ENCODE measurements at places on chromosomes 3 and 15. TPM values are rescaled to one million over a fixed set of nuclear protein-coding genes. Genes with fewer than 3 reads are reported as not detected.

DNA sequence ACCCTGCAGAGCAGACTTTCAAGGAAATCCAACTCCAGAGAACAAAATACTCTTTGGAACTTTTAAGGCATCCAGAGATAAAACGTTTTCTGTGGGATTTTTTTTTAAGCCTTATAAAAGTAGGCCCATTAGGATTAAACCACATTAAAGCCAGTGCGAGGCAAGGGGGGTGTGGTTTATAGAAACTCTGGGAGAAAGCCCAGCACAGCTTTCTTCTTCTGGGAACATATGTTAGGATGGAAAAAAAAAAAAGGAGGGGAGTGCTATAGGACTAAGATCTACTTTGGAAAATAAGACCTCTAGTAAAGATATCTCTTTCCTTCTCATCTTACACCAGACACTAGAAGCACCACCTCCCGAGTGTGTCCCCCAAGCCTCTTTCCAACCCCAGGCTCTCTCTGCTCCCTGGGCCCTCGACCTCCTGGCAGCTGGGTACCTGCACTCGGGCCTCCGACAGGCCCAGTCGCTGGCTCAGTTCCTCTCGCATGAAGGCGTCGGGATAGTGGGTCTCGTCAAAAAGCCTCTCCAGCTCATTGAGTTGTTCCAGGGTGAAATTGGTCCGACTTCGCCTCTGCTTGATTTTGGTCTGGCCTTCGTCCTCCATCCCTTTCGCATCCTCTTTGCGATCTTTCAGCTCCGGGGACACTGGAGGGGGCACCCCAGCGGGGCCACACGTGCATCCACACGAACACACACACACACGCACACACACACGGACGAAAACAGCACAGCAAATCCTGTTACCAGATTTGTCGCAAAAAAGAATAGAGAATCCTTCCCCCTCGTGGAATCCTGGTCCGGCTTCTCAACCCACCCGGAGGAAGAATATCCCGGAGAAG is 3.8 kb downstream of the SHOX2 start:
- no peak for DNase-seq

DNA sequence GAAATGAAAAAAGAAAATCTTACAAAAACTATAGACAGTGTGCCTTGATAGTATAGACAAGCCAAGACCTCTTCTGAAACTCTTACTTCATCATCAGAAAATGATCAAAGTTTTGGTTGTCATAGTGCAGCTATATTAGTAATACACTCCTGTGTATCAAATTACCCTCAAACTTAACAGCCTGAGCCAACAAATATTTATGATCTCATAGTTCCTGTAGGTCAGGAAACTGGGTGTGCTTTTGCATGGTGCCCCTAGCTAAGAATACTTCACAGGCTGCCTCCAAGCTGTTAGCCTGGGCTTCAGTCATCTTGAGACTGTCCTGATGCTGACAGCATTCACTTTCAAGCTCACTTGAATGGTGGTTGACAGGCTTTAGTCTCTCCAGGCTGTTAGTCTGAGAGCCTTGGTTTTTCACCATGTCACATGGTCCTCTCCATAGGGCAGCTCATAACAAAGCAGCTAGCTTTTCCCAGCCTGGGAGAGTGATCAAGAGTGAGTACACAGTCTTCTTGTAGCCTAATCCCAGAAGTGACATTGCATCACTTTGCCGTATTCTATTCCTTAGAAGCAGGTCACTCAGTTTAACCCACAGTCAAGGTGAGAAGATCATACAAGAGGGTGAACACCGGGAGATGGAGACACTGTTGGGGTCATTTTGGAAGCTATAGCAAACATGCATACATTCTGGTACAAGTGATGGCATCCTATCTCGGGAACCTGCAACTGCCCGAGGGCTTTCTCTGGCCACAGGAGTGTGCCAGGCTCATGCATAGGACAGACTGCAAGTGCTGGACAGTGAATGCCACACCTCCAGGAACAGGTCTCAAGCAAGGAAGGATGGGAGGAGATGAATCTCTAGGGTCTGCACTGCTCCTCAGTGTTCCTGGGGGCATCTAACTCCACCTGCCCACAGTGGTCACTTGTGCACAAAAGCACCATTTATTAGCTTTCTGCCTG is 173.4 kb upstream of the CADPS start:
- DNase-seq: no peak

DNA sequence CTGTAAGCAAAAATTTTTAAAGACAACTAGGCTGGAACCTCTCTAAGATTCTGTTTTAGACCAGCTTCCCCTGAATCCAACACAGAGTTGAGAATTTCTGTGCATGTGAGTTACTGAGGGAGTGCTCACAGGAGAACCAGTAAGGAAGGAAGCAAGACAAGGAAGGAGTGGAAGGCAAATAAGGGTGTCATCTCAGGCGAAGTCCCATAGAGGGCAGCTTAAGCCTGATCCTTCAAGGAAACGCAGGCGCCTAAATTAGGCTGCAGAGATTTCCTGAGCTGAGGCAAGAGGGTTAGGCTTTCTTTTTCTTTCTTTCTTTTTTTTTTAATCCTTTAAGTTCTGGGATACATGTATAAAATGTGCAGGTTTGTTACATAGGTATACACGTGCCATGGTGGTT is 36.2 kb upstream of the COL6A6 start:
- DNase-seq: no peak

DNA sequence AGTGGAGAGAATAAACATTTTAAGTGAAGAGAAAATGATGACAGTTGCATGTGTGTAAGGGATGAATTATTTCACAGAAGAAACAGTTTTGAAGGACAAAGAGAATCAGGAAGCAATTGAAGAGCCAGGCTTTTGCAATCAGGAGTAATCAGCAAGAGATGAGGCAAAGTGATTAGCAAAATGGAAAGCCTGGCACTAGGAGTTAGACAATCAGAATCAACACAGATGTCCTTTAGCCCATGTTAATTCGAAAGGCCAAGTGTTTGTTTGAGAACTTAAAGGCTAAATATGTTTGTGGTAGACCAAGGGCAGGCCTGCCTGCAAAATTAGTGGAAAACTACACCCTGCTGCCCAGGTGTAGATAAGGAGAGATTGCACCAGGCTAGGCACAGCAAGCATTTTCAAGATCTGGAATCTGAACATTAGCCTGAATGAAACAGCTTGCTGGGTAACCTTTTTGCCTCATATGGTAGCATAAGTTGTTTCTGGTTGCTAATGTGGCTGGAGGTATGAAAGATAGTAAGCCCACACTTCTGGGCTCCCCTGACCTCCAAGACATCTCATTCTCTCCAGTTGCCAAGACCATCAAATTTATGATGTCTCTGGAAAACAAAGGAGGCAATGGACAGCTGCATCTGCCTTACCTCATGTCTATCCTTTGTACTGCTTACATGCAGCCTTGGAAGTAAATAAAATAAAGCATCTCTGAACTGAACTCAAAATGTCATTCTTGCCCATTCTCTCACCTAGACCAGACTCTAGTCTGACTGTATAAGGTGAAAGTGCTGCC is 22.0 kb upstream of the LEKR1 start:
- no peak for DNase-seq

- no peak for DNase-seq
Measured at GRCh38 chr3:15428539-15428938, 1.1 kb downstream of the EAF1 start.

The RETNLB gene
- total RNA-seq: not detected

GRCh38 chr3:122873741-122874515 is 79.1 kb downstream of the SLC49A4 start:
- DNase-seq: no peak

The ITPKA gene
- total RNA-seq: 0.37 TPM

- DNase-seq: no peak
Measured at GRCh38 chr3:100775226-100775625, 65.9 kb downstream of the TFG start.

- DNase-seq: no peak
Measured at GRCh38 chr3:18114894-18115293, 310.2 kb downstream of the SATB1 start.

The LEKR1 gene
- 2.7 TPM for total RNA-seq

DNA sequence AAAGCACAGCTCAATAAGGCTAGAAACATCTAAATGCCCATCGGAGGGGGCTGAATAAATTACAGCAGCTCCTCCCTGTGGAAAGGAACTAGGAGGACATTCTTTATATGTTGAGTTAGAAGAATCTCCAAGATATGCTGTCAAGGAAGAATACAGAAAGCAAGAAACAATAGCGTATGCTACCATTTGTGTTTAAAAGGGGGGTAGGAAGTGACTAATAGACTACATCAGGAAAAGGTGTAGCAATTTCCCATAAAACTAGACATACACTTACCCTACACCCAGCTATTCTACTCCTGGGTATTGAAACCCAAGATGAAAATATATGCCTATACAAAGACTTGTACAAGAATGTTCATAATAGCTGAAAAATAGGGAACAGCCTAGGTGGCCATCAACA is 21.6 kb downstream of the SEC61A1 start:
- no peak for DNase-seq

- DNase-seq: no peak
Measured at GRCh38 chr3:178845420-178846118, 226.0 kb downstream of the ZMAT3 start.

DNA sequence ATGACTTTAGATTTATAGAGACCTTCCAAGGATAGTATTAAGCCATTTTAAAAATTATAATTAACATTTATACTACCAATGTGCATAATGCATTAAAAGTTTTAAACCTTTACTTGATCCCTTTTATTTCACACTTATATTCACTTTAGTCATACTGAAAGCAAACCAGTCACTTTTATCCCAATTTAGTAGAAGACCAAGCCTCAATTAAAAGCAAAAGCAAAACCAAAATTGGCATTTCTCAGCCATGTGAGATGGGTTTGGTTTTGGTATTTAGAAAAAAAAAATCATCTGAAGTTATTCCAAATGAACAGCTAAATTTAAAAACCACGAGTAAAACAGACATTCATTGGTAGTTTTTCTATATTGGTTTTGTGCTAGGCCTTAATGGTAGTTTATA is 249.4 kb downstream of the LPP start:
- DNase-seq: no peak

The RTP3 gene
- total RNA-seq: not detected

GRCh38 chr3:172357850-172358754 is 90.2 kb downstream of the GHSR start:
- no peak for DNase-seq

DNA sequence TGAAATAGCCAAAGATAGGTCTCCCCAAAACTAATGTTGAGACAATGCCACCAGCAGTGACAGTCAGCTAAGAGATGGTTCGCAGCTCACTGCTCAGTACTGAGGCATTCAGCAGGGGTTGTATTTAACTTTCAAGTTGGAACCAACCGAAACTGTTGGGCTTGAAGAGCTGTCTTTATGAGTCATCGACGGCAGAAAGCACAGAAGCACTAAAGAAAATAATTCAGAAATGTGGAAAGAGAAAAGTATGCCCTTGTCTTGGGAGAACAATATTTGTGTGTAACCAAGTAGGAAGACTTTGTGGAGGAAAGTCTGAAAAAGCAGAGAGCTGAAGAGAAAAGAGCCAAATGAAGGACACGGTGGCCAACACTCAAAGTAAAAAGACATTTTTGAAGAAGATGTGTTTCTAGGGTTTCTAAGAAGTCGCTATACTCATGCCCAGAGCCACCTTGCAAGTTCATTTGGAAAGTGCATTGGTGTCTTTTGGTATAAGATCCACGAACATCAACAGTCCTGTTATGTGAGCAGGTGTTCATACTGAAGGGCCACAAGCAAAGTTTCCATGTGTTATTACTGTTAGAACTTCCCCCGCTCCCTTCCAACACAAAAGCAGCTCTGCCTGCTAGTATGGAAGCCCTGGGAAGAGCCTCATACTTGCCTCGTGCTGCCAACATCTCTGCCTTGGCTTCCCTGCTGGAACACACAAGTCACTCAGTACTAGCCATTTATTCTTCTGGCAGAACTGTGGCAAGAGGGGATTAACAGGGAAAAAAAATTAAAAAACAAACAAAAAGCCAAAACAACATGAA is 4.1 kb upstream of the RARB start:
- DNase-seq: no peak

The MASP1 gene
- total RNA-seq: 4.9 TPM

GRCh38 chr15:74300057-74300795 is 64.1 kb downstream of the CCDC33 start:
- DNase-seq: no peak

DNA sequence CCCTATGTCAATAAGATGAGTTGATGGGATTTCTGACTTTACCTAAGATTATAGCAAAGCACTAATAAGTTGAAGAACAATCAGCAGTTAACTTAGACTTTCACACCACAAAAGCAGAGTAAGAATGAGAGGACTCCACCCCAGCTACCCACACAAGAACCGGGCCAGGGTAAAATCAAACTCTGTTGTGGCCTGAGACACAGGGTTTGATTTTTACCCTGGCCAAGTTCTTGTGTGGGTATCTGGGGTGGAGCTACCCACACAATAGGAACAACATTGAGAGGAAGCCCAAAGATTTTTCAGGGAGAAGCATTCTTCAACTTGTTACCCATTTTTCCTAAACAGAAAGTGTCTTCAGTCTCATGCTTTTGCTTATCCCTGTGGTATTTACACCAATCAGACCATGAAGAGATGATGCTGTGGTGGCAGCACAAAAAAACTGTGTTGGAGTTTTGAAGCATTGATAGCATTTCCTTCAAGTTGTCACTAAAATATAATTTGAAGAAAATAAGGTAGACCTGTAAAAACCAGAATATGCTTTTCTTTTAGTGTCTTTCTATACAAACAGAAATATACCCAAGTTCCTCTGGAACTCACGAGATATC is 25.6 kb downstream of the CPOX start:
- DNase-seq: no peak

GRCh38 chr15:78571382-78571781 is 6.1 kb downstream of the CHRNA5 start:
- DNase-seq: no peak

- DNase-seq: no peak
Measured at GRCh38 chr15:64343222-64343621, 12.8 kb downstream of the CSNK1G1 start.

The PCOLCE2 gene
- total RNA-seq: 58.4 TPM

DNA sequence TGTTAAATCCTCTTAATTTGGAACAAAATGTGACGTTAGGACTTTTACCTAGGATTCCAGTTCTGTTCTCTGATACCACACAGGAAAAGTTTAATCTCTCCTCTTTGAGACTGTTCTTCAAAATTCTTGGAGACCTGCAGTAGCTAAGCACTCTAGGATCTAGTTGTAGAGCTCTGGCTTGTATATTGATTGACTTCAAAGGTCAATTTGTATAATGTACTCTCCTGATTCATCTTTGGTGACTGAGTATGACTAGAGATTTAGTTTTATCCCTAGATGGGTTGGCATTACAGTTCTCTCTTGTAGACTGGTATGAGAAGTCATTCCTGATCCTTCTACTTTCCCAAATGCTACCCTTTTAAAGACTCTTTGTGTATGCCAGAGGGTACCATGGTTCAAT is 168.4 kb upstream of the TPRG1 start:
- no peak for DNase-seq

The ZKSCAN7 gene
- total RNA-seq: 19.5 TPM

DNA sequence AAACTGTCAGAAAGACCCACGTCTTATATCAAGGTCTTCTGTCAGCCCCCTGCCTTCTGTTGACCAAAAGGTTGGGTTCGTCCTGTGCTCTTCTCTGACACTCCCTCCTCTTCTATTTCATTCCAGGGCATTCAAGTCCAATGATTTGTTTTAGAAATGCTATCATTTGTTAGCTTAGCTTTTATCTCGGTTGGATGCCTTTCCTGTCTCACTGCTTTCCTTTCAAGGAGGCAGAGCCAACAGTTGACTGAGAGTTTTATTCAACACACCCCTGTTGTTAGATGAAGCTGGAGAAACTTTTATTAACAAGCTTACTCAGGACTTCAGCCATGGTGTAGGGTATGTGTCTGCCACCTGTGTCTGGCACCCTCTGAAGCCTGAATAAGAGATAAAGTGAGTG is 112.0 kb upstream of the SLC7A14 start:
- no peak for DNase-seq

Data from urinary bladder (tissue), 4 donors.